Upper lobe of left lung (tissue), 6 donors: ENCODE measurements at places on chromosomes 3 and 15. TPM values are rescaled to one million over a fixed set of nuclear protein-coding genes. Genes with fewer than 3 reads are reported as not detected.

Gene FOXL2NB
- total RNA-seq = not detected

Gene TICRR
- total RNA-seq = 0.61 TPM

Gene GPX1
- total RNA-seq = 603 TPM

Gene ARHGEF26
- total RNA-seq = 69.8 TPM

Gene TEX55
- not detected for total RNA-seq

Gene CD86
- total RNA-seq = 22.3 TPM

Gene TMPRSS7
- total RNA-seq = not detected

Gene LRIG1
- total RNA-seq = 45.2 TPM

Gene GALNT15
- 4.4 TPM for total RNA-seq

Gene AGBL1
- total RNA-seq = 3.6 TPM

Gene DAZL
- not detected for total RNA-seq

Gene TMEM266
- total RNA-seq = 1.2 TPM

Gene EBLN2
- total RNA-seq = 4.1 TPM

Gene GRIP2
- total RNA-seq = 0.39 TPM

Gene ZNF385D
- total RNA-seq = 9.2 TPM

Gene STRC
- 1.8 TPM for total RNA-seq

Gene COL6A5
- 1.7 TPM for total RNA-seq

Gene SPINK8
- not detected for total RNA-seq

Gene PLS1
- 7.3 TPM for total RNA-seq

Gene CLRN1
- total RNA-seq = not detected
